Progenitor cell of endocrine pancreas (in vitro differentiated cells): ENCODE measurements at places on chromosomes 3 and 15. TPM values are rescaled to one million over a fixed set of nuclear protein-coding genes. Genes with fewer than 3 reads are reported as not detected.

The DNAH1 gene
- total RNA-seq = 11.6 and 14.0 TPM in 2 replicates

The ZNF445 gene
- 62.5 and 64.0 TPM in 2 replicates for total RNA-seq

The AMIGO3 gene
- total RNA-seq = 0.86 TPM in 1 of 2 replicates, not detected in the other

The SLC22A13 gene
- 0.62 and 0.67 TPM in 2 replicates for total RNA-seq

- no peak overlapping the region for H3K27ac ChIP-seq
- H3K36me3 ChIP-seq = no peaks in the 10 kb centered on the region
- H3K4me3 ChIP-seq = no peak overlapping the region
- no peak for DNase-seq
- H3K27me3 ChIP-seq = peaks cover 57% of the 10 kb centered on the region
These were observed 23.1 kb downstream of the CCDC33 start for GRCh38 chr15:74259292-74259648.

GRCh38 chr3:23192816-23193215, 10.3 kb upstream of the UBE2E2 start:
- H3K4me1 ChIP-seq = no peaks in the 10 kb centered on the region
- no peaks in the 10 kb centered on the region for H3K36me3 ChIP-seq
- H3K4me3 ChIP-seq = no peak overlapping the region

GRCh38 chr3:122766430-122766829, 27.2 kb downstream of the HSPBAP1 start:
- DNase-seq = no peak
- no peaks in the 10 kb centered on the region for H3K27me3 ChIP-seq
- no peak overlapping the region for H3K4me3 ChIP-seq
- peaks cover 1% of the 10 kb centered on the region for H3K36me3 ChIP-seq

DNA sequence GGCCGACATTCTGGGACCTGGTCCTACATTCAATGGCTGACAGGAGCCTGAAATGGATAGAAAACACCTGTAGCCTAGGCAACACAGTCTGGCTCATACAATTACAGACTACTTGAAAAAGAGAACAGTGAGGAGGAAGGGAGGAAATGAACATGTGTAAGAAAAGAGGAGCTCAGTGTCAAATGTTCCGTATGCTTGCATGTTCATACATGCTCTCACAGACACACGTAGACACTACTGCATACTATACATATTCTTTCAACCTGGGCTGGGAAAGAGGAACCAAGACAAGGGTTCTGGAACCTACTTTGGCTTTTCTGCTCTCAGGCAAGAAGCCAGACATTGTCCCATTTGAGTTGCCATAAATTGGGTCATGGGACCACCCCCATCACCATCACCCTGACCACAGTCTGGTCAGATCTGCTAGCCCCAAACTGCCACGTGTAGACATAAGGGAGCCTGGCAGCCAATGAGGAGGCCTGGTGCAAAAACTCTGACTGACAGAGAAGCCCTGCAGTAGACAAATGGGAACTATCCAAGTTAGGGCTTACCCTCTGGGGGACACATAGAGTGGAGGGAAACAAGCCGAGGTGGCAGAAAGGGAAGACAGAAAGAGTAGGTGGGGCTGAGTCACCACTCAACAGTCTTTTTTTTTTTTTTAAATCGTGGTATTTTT, 310.0 kb downstream of the SHQ1 start:
- H3K27me3 ChIP-seq = peaks cover 6% of the 10 kb centered on the region
- no peak for DNase-seq
- H3K4me1 ChIP-seq = no peaks in the 10 kb centered on the region
- no peak overlapping the region for H3K27ac ChIP-seq

DNA sequence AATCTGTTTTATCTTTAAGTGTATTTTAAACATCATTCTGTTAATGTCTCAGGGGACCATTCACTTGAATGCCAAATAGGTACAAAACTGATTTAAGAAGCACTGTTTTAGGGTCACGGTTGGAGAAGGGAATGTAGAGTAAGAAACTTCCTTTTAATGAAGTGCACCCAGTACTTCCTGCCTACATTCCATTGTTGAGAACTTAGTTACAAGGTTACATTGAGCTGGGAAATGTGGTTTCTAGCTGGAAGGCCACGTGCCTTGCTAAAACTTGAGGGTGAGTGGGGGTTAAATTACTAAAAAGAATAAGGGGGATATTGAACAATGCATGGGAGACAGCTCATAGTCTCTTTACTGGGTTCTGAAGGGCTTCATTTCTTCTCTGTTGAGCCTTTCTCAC, 78.3 kb upstream of the TBC1D5 start:
- no peak for DNase-seq
- no peak overlapping the region for H3K4me3 ChIP-seq
- no peak overlapping the region for H3K27ac ChIP-seq

DNA sequence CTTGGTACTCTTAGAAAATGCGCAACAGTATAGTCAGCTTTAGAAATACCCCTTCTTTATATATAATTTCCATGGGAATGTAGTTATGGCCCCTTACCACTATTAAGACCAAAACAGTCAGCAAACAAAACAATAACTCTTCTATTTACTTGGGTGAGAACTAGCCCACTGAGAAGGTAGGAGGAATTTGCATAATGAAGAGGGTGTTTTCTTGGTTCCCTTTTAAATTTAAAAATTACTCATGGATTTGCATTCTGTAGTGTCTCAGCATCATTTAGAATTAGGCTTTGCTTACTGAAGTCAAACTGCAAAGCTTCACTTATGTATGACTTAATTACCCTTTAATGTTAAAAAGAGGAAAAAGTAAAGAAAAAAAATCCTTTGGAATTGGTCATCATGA, 350.8 kb downstream of the PTPRG start:
- peaks cover 1% of the 10 kb centered on the region for H3K4me1 ChIP-seq
- H3K4me3 ChIP-seq = no peak overlapping the region
- no peaks in the 10 kb centered on the region for H3K36me3 ChIP-seq
- no peak for DNase-seq
- H3K27me3 ChIP-seq = no peaks in the 10 kb centered on the region

DNA sequence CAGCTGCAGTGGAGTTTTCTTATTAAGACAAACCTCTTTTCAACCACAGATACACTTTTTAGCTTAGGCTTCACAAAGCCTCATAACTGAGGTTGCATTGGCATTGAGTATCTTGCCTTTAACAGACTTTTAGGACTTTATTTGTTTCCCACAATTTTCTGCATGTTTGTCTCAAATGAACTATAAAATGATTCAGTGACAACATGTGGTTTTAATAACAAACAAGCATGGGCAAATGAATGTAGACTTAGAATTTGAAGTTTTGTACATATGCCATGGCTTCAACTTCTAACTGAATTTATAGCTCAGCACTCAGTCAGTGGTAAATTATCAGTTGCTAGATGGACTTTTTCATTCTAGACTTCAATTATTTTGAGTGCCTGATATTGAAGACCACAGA, 101.6 kb downstream of the SLC25A26 start:
- H3K27ac ChIP-seq = no peak overlapping the region
- no peak overlapping the region for H3K4me3 ChIP-seq
- H3K4me1 ChIP-seq = peaks cover 4% of the 10 kb centered on the region

- no peaks in the 10 kb centered on the region for H3K27me3 ChIP-seq
- no peak for DNase-seq
- no peak overlapping the region for H3K27ac ChIP-seq
- H3K4me3 ChIP-seq = no peak overlapping the region
- H3K4me1 ChIP-seq = peaks cover 12% of the 10 kb centered on the region
These were observed 112.4 kb downstream of the B3GALNT1 start for GRCh38 chr3:160992712-160993111.

DNA sequence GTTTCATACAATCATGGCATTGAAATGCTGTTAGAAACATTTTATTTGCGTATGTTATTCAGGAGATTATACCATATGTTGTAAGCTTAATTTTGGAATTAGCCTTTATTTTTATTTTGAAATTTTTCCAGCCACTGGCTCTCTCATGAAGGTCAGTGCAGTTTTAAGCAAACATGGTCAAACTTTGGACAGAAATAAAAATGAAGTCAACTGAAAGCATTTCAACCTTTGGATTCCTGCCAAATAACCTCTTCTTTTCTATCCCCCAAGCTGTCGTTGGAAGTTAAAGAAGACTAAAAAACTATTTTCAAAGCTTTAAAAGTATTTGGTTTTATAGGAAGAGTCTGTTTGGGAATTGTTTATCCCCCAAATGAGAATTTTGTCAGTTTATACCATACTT, 846.6 kb downstream of the MCTP2 start:
- H3K27me3 ChIP-seq = no peaks in the 10 kb centered on the region
- no peak overlapping the region for H3K27ac ChIP-seq
- no peak for DNase-seq
- peaks cover 27% of the 10 kb centered on the region for H3K4me1 ChIP-seq
- peaks cover 2% of the 10 kb centered on the region for H3K36me3 ChIP-seq

DNA sequence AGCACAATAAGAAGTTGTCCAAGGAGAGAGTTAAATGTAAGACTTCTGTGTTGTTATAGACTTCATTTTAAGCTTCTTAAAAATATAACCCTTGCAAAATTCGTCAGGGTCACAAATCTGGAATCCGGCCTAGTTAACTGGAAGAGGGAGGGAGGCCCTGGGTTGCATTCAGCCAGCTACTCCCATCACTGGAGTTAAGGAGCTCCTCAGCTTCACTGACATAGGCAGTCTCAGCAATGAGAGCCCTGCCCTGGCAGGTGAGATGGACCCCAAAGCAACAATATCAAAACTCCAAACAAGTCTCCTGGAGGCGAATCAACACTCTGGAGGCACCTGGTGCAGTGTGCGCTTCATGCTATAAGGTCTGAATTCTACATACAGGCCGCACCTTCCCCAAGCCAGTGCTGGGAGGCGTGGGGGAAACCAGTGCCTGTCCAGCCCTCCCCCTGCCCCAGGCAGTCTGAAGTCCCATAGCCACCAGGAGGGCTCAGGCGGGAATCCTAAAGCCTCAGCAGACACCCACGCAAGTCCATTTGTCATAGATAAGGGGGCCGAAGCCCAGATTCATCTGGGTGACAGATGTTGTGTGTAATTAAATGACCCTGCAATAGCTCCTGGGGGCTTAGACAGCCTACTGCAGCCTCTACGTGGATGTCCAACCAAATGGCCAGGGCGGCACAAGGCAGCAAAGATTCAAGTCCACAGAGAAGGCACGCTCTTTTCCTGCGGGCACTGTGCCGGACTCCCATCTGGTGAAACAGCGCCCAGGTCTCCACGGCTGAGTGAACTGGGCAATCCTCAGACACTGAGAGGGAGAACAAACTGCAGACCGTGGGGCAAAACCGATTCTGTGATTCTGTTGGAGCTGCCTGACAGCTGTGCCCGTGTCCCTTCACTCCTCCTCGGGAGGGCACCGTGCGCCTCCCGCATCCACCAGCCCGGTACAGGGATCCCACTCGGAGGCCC, 64.9 kb downstream of the ATP10A start:
- H3K36me3 ChIP-seq = no peaks in the 10 kb centered on the region
- no peak for DNase-seq
- H3K4me3 ChIP-seq = no peak overlapping the region

DNA sequence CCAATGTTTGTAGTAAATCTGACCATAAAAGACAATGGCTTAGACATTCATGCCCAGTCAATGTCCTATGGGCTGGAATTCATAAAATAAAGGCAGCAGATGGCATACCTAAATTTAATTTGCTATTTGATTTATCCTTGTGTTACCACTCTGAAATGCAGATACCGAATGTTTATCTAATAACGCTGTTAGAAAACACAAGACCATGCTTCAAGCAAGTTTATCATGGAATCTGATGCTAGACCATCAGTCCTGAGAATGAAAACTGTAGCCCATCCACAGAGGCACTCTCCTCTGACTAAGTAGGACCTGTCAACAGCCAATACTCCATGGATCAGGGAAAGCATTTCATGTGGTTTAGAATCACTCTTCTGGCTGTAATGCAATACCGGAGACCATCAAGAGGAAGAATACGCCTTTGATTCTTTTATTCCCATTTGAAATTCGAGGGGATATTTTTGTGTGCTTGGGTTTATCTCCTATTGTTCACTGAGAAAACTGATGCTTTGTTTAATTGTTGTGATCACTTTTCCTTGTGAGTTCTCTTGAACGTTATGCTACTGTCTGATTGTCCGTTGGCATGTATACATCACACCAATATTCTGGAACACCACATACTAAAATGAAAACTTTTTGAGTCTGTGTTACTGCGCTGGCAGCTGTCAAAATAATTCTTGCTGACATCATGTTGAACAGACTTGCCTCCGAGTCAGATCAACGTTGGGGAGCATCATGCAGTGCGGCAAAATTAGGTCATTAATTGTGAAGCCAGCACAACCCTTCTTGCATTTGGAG, 12.1 kb upstream of the CPB1 start:
- H3K4me1 ChIP-seq = peaks cover 8% of the 10 kb centered on the region
- H3K36me3 ChIP-seq = no peaks in the 10 kb centered on the region
- H3K4me3 ChIP-seq = no peak overlapping the region

DNA sequence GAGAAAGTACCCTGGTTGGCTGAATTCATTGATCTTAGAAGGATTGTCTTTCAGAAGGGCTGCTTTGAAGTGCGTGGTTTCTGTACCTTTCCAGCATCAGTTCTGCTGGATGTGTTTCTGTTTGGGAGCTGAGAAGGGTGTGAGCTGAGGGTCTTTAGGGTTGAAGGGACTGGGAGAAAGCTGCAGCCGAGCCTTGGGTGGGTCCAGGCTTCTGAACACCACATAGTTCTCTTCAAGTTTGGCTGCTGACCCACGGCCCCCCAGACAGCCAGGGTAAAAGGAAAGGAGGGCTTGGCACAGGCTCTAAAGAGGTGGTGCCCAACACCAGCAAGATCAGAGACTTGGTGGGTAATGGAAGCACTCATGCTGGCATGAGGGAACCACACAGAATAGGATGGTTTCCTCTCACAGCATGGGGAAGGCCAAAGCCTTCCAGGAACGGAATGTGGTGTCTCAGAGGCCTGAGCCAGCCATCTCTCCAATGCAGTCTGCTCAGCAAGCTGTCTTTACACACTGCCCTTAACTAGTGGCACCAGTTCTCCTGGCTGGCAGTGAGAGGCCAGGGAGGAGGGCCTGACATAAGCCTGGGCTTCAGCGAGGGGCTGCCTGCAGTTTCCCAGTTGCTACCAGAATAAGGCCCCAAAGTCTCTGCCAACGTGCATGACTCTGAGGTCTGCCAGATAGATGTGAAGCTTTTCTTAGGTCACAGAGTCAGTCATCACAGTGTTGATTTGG, 239.0 kb upstream of the TRIM42 start:
- no peak overlapping the region for H3K27ac ChIP-seq
- peaks cover 13% of the 10 kb centered on the region for H3K27me3 ChIP-seq
- DNase-seq = no peak
- no peaks in the 10 kb centered on the region for H3K36me3 ChIP-seq
- H3K4me1 ChIP-seq = no peaks in the 10 kb centered on the region

DNA sequence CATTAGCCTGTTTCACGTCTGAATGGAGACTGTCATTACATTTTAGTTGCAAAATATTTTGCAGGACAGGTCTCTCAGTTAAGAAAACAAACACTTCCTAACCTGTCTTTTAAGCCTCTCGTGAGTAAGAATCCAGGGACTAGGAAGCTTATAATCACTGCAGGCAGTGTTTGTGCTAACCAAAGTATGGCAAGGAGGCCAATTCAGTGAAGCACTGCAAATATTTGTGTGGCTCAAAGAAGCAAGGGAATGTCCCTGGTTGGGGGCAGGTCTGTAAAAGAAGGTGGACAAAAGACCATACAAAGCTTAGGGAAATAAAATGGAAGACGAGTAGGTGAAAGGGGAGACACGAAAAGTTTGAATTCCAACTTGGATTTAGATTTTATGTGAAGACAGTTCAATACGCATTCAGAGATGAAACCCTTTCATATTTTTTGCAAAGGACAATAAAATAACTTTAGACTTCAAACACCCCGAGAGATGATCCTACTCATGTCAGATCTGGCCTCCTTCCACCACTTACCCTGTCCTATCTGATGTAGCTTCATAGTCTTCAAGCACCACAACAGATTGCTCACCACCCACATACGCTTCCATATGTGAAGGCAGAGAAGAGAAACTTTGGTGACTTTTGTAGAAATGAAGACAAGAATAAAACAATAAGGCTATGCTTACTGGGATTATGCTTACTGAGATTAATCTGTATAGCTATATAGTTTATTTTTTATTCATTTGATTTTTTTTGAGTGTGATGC, 240.9 kb downstream of the TUSC7 start:
- H3K27ac ChIP-seq = no peak overlapping the region
- no peak for DNase-seq
- peaks cover 22% of the 10 kb centered on the region for H3K4me1 ChIP-seq
- no peaks in the 10 kb centered on the region for H3K36me3 ChIP-seq
- no peak overlapping the region for H3K4me3 ChIP-seq
- no peaks in the 10 kb centered on the region for H3K27me3 ChIP-seq
